Activated T-cell treated with anti-CD3 and anti-CD28 coated beads, Interleukin-2, amount 50 U/mL, for 72 hours (primary cell): ENCODE measurements at places on chromosomes 13 and 19. TPM values are rescaled to one million over a fixed set of nuclear protein-coding genes. Genes with fewer than 3 reads are reported as not detected.

- no peak for DNase-seq
- no peak overlapping the region for H3K27ac ChIP-seq
- peaks cover 1% of the 10 kb centered on the region for H3K36me3 ChIP-seq
- H3K27me3 ChIP-seq, result no peaks in the 10 kb centered on the region
Measured at GRCh38 chr19:33161201-33161600, 29.3 kb downstream of the WDR88 start.

DNA sequence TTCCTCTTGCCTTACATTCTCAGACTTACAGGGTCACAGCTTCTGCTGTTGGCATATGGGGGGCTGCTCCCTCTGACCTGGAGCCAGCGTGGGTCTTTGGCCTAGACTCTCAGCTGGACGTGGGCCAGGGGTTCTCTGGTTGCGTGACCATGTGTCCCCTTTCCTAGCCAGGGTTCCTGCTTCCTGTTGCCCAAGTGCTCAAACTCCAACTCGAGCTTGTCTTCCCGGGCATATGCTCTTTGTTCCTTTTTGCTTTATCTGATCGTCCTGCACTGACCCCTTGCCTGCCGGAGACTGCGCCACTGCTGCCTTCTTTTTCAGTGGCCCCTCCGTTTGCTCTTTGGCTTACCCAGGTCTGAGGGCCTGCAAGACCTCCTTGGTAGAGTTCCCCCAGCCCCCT lies 25.3 kb upstream of the GPR183 start:
- H3K36me3 ChIP-seq, result peaks cover 10% of the 10 kb centered on the region
- H3K27ac ChIP-seq, result peak overlapping the region; percentile 19
- no peak for DNase-seq
- H3K4me3 ChIP-seq, result no peak overlapping the region

GRCh38 chr19:38072776-38073750 lies 151.0 kb downstream of the DPF1 start:
- H3K4me3 ChIP-seq, result no peak overlapping the region
- no peaks in the 10 kb centered on the region for H3K27me3 ChIP-seq
- H3K36me3 ChIP-seq, result no peaks in the 10 kb centered on the region
- DNase-seq, result no peak

DNA sequence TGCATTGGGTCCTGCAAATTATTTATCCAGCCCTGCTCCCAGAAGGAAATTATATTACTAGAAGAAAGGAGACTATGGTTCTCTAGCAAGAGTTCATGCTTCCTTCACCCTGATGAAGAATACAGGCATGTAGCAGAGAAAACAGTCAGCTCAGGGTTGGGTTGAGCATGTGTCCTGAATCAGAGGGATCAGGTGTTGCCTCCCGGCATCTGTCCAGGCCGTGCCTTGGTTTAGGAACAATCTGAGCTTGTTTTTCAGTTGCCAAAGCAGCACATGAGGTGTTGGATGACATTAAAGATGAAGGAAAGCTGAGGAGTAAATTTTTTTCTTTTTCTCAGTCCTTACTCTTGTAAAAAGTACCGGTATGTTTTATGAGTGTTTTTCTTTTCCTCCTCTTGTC lies 62.0 kb downstream of the KL start:
- H3K27me3 ChIP-seq, result no peaks in the 10 kb centered on the region
- no peaks in the 10 kb centered on the region for H3K36me3 ChIP-seq
- H3K4me1 ChIP-seq, result no peaks in the 10 kb centered on the region
- no peak for DNase-seq
- no peak overlapping the region for H3K4me3 ChIP-seq

- no peak for DNase-seq
- H3K4me1 ChIP-seq, result peaks cover 51% of the 10 kb centered on the region
- peak overlapping the region; percentile 94 for H3K27ac ChIP-seq
- H3K27me3 ChIP-seq, result no peaks in the 10 kb centered on the region
- H3K36me3 ChIP-seq, result no peaks in the 10 kb centered on the region
Measured at GRCh38 chr13:48892053-48892687, 83.5 kb upstream of the FNDC3A start.

DNA sequence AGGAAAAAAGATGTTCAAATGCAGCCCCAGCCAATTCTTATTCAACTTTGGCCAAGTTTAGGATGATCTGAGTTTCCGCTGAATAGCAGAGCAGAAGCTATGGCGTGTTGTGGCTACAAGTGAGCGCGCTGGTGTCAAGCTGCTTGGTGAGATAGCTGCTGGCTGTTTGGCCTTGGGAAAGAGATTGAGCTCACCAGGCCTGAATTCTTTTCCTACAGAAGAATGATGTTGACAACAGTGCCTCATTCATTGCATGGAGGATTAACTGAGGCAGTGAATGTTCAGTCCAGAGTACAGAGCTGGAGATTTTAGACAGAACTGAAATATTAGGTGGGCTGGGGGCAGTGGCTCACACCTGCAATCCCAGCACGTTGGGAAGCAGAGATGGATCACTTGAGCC lies 31.5 kb upstream of the MAP3K10 start:
- peaks cover 8% of the 10 kb centered on the region for H3K4me1 ChIP-seq
- no peak overlapping the region for H3K27ac ChIP-seq
- no peaks in the 10 kb centered on the region for H3K36me3 ChIP-seq
- no peak overlapping the region for H3K4me3 ChIP-seq

LRG1 gene
- total RNA-seq, result 0.67 TPM

ZNF729 gene
- total RNA-seq, result not detected

CYP4F2 gene
- total RNA-seq, result 0.19 TPM

- DNase-seq, result peak; percentile 33
- H3K36me3 ChIP-seq, result peaks cover 24% of the 10 kb centered on the region
- peaks cover 57% of the 10 kb centered on the region for H3K4me1 ChIP-seq
- peak overlapping the region; percentile 99 for H3K27ac ChIP-seq
- H3K4me3 ChIP-seq, result peak overlapping the region; percentile 85
- H3K27me3 ChIP-seq, result no peaks in the 10 kb centered on the region
Measured at GRCh38 chr13:41017159-41017558, 2.0 kb downstream of the ELF1 start.
